Fibroblast of lung (primary cell): ENCODE measurements at places on chromosomes 12 and 14. TPM values are rescaled to one million over a fixed set of nuclear protein-coding genes. Genes with fewer than 3 reads are reported as not detected.

Gene ABCC9
- 5.9 and 31.1 TPM in 2 replicates for polyA plus RNA-seq

GRCh38 chr14:45133683-45134050 lies 614 bp downstream of the FKBP3 start:
- DNase-seq: no peak

Gene CARMIL3
- 0.11 TPM in 1 of 2 replicates, not detected in the other for polyA plus RNA-seq

DNA sequence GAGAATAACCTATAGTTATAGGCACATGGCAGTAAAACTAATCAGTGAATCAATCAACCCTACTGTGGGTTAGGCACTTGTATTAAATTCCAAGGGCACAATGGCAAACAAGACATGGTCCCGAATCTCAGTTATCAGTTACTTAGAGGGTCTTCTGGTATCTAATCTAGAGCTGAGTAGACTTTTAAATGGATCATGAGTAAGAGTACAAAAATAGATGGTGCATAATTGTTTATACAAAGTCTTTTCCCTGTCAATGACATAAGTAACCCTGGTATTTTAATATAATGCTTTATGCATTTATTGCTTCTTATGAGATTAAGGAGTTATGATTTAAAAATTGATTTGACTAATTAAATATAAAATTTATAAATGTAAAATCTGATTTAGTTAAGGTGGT lies 23.0 kb upstream of the KCNJ8 start:
- no peak for DNase-seq

DNA sequence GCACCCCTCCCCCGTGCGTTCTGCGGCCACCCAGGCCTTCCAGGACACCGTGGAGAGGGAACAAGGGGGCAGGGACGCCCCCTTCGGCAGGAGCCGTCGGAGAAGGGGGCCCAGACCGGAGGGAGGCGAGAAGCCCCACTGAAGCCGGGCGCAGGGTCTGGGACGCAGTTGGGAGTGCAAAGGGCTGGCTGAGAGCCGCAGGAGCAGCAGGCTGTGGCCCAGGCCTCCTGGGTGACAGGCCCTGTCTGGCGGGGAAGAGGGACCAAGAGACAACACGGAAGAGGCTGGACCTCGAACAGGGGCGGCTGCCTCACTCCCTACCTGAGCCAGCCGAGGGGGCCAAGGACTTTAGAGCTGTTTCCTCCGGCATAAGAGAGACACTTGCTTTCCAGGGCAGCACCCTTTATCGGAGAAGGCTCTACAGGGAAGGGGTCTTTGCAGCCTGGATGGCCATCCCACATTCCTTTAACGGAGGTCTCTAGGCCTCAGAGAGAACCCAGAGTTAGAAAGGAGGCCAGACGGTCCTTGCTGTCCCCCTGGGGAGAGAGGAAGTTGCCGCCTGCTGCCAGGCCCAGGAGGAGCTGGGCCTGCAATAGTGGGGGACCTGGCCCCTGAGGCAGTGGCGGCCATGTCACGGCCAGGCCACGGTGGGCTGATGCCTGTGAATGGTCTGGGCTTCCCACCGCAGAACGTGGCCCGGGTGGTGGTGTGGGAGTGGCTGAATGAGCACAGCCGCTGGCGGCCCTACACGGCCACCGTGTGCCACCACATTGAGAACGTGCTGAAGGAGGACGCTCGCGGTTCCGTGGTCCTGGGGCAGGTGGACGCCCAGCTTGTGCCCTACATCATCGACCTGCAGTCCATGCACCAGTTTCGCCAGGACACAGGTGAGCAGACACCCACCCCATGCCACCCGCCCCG lies 1.3 kb downstream of the DTX1 start:
- DNase-seq: no peak

Gene FGD6
- 3.0 and 4.7 TPM in 2 replicates for polyA plus RNA-seq

- peak; percentile 28 for DNase-seq
These were observed 1.9 kb downstream of the FOXN3 start for GRCh38 chr14:89415159-89415558.

Gene OR6C74
- polyA plus RNA-seq: not detected in 2 replicates

Gene GTF2A1
- polyA plus RNA-seq: 23.2 and 25.0 TPM in 2 replicates

- DNase-seq: no peak
These were observed 364.8 kb downstream of the NELL2 start for GRCh38 chr12:44511289-44511688.

Gene PGF
- polyA plus RNA-seq: 0.84 and 1.1 TPM in 2 replicates

- peak; percentile 53 for DNase-seq
These were observed 1.4 kb downstream of the AKT1 start for GRCh38 chr14:104794099-104794498.
